ENCODE measurements at places on chromosomes 3 and 15.

DNA sequence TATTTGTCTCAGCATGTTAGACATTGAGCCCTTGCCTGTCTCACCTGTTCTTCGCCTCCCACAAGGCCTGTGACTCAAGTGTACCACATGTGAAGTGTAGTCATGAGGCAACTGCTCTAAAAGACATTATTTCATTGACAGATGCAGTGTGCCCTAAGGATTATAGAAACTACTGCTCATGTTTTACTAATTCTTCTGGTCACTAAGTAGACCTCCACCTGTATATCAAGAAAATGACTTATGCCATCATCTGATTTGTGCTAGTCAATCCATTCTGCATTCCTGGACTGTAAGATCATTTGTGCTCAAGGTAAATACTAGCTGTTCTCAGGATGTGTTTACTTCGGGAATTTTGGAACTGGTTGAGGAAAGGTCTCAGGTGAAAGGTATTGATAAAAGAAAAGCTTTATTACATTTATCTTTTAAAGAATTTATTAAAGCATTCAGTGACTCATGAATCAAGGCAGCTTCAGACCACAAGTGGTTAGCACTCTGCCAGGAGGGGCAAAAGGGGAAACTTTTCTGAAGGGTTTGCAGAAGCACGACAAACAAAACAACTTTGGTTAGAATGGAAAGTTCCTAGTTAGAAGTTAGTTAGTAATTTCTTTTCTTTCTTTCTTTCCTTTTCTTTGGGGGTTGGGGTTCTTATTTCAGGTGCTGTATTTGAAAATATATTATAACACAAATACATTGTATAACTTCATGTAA lies 465.3 kb upstream of the CBLB start:
- peak; percentile 32 for DNase-seq

DNA sequence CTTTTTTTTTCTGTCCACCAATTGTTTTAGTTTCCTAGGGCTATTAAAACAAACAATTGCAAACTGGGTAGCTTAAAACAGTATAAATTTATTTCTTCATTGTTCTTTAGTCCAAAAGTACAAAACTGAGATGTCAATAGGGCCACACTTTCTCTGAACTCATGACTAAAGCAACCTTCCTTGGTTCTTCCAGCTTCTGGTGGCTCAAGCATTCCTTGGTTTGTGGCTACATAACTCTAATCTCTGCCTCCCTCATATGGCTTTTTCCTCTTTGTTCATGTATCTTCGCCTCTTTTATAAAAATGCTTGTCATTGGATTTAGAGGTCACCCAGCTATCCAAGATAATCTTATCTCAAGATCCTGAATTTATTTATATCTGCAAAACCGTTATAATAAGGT lies 914.5 kb upstream of the EPHA6 start:
- DNase-seq: no peak

DNA sequence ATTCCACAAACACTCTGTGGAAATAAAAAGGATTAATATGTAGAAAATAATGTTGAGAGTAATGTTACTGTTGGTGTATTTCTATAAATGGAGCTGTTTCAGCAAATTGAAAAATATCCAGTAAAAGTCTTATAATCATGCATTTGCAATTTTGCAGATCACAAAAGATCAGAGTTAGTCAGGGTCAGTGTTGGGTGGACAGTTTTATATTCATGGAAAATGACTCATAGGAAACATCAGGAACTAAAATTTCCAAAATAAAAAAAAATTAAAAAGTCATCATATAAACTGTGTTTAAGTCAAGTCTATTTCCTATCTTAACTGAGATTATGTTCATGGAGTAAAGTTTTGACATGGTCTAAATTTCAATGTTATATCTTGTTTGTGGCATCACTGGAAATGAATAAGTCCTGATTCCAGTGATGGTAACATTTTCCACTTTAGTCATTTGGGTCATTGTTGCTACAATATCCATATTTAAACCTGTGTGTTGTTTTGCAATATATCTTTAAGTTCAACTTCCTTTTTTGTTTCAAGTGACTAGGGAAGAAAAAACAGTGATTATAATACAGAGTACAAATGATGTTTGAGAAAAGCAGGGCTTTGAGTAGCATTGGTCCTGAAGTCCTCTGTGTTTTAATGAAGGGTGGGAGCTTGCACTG lies 37.8 kb downstream of the MITF start:
- DNase-seq: no peak

DNA sequence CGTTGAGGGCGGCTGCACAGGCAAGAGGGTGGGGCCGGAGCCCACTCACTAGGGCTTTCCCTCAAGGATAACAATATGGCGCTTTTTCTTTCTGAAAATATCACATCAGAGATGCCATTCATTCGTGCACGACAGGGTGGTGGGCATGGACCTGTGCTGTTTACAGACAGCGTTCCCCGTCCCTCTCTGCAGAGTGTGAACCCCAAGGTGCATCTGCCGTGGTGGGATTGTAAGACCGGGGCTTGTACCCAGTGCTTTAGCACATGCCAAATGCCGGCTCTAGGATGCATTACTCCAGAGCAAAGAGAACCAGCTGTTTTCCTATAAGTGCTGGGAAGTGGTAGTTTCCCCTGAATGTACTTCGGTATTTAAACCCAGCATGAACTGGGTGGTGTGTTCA lies 37.0 kb downstream of the CHDH start:
- DNase-seq: no peak

DNA sequence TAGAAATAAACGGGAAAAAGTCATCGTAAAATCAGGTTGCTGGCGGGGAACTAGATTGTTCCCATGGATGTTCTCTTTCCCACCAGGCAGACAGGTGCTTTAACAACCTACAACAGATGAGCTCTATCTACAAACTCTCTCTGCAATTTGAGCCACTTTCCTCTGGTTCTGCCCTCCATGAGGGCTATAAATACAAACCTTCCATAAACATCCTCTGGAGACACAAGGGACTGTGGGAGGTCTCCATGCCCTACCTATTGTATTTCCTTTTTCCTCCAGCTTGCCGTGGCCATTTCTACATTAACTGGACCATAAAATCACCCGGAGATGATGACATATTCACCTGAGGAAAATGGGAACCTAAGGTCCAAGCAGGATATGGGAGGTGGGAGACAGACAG lies 151.1 kb downstream of the GABRB3 start:
- DNase-seq: no peak

DNA sequence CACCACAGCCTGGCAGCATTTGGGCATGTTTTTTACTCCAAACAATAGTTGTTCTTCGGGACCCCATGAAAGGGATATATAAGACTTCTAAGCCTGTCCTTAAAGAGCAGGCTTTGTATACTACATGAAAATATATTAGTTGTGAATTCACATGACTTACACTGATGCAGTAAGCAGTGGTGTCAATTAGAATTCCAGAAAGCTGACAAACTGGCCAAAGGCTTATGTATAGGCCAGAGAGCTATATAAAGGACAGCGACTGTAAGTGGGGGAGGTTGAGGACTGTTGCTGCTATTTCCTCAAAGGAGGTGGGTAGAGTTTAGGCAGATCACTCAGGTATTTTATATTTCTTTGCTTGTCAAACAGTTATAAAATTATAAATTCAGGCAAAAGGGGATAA lies 24.8 kb downstream of the KPNA4 start:
- DNase-seq: no peak

- DNase-seq: no peak
Measured at GRCh38 chr3:141124715-141125114, 73.6 kb downstream of the SPSB4 start.

GRCh38 chr3:43629257-43629656 lies 7.4 kb upstream of the ANO10 start:
- DNase-seq: no peak

DNA sequence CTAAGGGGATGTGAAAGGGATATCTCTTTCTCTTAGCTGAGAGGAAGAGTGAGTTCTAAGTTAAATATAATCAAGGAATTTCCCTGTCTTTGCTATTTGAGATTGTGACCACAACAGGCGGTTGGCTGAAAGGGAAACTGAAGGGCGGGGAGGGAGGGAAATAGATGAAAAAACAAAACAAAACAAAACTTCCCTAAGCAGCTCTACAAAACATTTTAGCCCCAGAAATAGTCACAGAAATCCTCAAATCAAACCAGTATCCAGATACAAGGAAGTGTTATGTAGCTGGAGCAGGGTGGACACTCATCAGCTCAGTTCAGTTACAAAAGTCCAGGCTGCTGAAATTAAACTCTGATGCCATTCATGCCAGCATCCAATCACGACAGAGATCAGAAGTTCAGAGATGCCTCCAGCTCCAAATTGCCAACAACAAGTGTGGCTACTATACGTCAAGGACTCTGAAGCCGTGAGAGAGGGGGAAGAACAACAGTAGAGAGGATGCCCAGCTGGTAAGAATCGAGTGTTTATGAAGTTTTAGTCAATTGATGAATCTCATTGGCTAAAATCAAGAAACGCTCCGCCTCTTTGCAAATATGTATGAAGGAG lies 319 bp upstream of the TP63 start:
- no peak for DNase-seq

- DNase-seq: no peak
Measured at GRCh38 chr3:106007512-106007911, 138.7 kb upstream of the CBLB start.

DNA sequence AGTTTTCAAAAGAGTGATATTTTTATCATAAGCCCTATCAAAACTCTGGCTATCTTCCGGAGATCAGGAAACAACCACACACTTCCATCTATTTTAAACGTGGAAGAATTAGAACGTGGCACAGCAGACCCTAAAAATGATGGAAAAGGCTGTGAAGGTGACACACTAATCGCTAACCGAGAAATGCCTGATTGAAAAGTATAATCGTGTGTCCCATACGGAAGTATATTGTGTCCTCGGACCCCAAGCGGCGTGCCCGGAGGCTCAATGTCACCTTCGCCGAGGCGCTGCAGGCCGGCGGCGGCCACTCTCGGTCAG lies 642 bp downstream of the COX5A start:
- no peak for DNase-seq

DNA sequence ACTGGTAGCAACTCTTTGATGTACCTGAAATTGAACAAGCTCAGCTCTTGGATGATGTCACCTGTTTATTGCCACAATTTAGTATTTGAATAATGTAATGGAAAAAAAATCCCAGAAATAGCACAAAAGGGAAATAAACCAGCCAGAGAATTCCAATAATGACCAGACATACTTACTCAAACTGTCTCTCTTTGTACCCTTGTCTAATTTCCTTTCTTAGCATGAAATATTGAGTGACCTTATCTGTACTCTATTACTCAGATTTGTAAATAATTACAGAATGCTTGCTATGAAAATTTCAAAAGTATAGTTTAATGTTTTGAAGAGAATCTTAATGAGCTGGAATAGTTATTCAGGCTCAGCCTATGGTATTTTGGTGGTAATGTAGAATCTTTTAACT lies 555.4 kb upstream of the SGO1 start:
- DNase-seq: no peak

DNA sequence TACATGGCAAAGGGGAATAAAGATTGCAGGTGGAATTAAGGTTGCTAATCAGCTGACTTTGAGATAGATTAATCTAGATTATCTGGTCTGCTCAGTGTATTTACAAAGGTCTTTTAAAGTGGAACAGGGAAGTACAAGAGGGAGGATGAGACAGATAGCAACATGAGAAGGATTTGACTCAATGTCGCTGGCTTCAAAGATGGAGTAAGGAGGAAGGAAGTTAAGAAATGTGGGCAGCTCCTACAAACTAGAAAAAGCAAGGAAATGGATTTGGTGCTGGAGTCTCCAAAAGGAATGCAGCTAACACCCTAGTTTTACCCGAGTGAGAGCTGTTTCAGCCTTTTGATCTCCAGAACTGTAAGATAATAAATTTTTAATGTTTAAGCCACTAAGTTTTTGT lies 180.7 kb upstream of the TTC14 start:
- no peak for DNase-seq

DNA sequence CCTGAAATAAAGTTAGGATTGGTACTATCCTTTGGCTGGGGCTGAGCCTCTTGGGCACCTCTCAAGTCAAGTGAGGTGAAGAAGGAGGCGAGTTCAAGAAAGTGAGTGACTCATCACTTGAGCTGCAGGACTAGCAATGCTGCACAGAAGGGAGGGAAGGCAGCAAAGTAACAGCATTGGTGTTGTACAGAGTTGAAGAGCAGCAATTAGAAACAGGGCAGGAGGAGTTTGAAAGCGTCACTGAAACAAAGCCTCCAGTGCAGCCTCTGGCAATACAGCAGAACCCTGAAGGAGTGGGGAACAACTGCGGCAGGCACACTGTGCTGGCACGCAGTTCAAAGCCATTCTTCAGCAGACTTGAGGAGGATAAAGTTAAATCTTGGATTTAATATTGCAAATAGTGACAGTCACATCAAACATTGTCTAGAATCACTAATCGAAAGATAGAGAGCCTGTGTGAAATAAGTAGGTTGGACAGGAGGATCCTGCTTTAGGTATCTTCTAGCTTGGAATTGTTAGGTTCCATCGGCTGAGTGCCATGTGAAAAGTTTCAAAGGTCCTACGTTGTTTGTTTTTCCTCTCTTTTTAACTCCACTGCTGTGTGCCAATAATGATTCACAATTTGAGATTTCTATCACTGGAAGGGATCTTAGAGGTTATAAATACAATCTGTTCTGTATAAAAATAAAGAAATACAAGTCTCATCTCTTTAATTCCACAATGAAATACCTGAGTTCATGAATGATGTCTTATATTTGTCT lies 479.8 kb downstream of the NAALADL2 start:
- DNase-seq: no peak

GRCh38 chr3:193585530-193585929 lies 7.5 kb upstream of the OPA1 start:
- DNase-seq: no peak

- DNase-seq: no peak
Measured at GRCh38 chr3:127805026-127805753, 17.1 kb downstream of the MGLL start.

GRCh38 chr3:72018343-72018984 lies 233.5 kb upstream of the PROK2 start:
- DNase-seq: no peak

- DNase-seq: no peak
Measured at GRCh38 chr3:79657076-79657475, 110.7 kb downstream of the ROBO1 start.

DNA sequence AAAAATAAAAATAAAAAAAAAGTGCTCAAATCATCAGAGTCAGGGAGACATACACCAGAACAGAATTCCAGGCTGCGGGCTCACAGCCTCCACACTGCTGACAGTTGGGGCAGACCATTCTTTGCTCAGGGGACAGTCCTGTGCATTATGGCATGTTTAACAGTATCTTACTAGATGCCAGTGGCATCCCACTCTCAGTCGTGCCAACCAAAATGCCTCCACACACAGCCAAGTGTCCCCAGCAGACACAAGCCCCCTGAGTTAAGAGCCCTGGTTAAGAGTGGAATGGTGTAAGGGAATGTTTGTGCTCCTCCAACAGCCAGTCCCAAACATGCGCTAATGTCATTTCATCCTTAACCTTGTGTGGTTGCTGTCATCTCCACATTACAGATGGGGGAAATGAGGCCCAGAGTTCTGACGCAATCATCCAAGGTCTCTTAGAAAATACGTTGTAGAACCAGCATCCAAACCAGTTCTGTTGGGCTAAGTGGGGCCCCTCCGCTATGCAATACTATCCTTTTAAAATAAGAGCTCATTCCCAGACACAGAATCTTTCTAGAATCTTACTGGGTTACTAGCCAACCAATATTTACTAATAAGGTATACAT lies 26.0 kb downstream of the CFAP92 start:
- DNase-seq: no peak

Data from stimulated activated CD4-positive, alpha-beta T cell treated with anti-CD3 and anti-CD28 coated beads, Interleukin-12 subunit alpha, Interleukin-12 subunit beta, amount 100 ng/mL, for 4 hours (primary cell).